ENCODE measurements at places on chromosomes 3 and 15.

- no peak for DNase-seq
Measured at GRCh38 chr15:77384589-77385359, 35.1 kb downstream of the PEAK1 start.

DNA sequence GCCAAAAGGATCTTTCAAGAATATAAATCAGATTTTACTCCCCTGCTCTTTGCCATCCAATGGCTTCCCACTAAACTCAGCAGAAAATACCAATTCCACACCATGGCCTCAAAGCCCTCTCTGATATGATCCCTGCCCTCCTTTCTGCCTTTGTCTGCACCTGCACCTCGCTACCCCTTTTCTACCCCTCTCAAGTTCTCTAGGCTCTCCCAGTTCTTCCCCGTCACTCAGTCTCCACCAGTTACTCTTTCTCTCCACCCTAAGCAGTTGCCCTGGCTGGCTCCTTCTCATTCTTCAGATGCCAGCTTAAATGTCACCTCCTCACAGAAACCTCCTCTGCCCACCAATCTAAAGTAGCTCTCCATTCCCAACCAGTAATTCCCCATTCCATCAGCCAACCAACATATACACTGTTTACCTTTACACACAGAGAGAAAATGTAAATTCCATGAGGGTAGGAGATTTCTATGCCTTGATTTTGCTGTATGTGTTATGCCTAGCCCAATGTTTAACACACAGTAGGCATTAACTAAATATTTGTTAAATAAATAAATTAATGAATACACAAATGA lies 93.6 kb upstream of the LPP start:
- no peak for DNase-seq

- peak; percentile 79 for DNase-seq
Measured at GRCh38 chr15:40032125-40032839, 6.7 kb downstream of the SRP14 start.

DNA sequence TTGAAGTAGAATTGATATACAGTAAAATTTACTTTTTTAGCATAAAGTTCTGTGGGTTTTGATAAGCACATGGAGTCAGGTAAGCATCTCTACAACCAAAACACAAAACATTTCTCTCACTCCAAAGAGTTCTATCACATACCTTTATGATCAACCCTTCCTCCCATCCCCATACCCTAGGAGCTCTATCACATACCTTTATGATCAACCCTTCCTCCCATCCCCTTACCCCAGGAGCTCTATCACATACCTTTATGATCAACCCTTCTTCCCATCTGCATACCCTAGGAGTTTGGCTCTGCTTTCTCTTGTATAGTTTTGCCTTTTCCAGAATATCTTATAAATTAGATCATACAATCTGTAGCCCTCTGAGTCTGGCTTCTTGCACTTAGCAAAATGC lies 315.1 kb downstream of the ROBO2 start:
- no peak for DNase-seq

- no peak for DNase-seq
Measured at GRCh38 chr15:95742836-95743235, 587.7 kb upstream of the NR2F2 start.

DNA sequence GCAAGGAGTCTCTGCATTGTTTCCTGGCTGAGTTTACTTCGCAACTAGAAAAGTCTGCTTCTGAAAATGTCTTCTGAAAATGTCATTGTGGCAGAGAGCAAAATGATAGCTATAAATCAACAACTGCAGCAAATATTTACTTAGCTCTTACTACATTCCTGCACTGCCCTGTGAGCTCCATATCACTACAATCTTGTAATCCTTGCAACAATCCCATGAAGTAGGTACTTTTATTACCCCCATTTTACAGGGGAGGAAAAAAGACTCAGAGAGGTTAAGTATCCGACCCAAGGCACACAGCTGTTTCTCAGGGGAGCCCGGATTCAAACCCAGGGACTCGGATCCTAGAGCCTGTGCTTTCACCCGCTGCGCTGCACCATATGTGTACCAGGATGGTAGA lies 34.2 kb upstream of the SPTBN5 start:
- DNase-seq, result no peak

DNA sequence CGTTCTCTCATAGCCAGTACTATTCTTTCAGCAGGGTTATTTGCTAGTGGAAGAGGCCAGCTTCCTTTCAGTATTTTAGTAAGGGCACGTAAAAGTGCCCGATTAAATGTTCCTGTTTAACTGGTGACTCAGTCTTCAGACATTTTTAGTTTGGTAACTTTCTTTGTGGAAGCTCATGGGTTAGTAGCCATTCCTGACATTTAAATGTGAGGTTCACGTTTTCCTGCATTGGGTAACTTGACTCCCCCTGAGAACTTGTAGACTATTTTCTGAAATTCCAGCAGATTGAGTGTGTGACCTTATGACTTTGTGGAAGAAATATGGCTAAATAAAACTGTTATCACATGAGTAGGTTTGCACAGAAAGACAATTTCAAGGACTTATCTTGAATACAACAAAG lies 16.9 kb downstream of the ABHD2 start:
- no peak for DNase-seq

DNA sequence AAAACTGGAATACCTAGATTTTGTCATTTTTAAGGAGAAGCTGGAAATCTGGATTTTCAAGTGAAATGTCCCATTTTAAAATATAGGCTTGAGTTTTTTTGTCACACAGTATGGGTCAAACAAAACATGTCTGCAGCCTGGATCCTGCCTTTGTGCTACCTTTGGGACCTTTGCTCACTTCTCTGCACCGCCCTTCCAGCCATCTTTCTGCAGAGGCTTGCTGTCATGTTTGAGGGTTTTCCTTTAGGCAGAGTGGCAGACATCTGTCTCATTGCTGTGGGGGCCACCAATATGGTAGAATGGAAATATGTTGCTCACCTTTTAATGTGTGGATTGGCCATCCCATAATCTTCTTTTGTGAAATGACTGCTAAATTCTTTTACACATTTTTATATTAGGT lies 136.3 kb downstream of the EEFSEC start:
- DNase-seq, result no peak

DNA sequence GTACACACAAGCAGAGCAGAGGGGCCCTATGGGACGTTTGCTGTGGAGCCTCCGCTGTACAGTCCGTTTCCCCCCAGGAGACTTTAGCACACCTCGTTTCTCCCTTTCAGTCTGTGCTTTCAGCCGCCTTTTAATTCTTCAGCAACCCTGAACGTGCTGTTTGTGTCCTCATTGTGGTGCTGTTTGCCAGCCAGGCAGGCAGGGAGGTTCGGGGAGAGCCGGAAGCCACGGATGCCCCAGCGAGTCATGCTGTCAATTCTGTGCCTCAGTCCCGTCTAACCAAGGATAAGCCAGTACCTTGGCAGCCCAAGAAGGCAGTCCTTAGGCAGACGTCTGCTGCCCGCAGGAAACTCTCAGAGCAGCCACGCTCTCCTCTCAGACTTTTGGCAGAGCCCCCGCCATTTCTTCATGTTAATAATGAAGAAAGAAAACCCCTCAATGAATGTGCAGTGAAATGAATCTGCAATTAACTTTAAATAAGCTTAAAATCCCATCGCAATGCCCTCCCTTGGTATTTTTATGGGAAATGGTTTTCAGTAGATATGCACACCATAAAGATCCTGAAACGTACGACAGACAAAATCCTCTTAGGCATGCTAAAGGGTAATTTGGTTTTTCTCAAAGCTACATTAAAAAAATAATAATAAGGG lies 158.6 kb downstream of the UACA start:
- peak; percentile 34 for DNase-seq

- no peak for DNase-seq
Measured at GRCh38 chr15:39429898-39430357, 151.0 kb upstream of the THBS1 start.

DNA sequence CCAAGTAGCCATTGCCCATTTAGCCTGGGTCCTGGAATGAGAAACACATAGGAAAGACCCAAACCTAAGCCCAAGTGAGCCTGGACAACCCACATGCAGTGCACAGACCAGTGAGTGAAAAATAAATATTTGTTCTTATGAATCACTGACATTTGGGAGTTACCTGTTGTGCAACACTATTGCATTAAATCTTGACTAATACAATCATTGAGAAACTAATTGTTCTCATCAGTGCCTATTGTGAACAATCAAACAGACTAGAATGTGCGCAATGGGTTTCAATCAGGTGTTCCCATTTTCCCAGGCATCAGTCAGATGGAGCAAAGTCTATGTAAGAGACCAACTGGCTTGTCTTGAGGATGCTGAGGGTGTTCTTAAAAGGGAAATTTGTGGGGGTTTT lies 54.7 kb upstream of the CNOT10 start:
- DNase-seq, result no peak

DNA sequence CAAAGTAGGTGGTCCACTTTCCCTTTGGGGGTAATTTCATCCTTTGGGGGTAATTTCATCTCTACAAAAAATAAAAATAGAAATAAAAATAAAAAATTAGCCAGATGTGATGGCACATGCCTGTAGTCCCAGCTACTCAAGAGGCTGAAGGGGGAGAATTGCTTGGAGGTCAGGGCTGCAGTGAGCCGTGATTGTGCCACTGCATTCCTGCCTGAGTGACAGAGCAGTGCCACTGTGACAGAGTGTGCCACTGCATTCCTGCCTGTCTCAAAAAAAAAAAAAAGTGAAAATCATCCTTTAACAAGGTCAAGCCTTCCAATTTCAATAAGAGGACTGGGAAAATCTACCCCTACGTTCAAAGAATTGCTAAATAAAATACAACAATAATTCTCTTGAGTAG lies 22.8 kb downstream of the SERP1 start:
- no peak for DNase-seq

DNA sequence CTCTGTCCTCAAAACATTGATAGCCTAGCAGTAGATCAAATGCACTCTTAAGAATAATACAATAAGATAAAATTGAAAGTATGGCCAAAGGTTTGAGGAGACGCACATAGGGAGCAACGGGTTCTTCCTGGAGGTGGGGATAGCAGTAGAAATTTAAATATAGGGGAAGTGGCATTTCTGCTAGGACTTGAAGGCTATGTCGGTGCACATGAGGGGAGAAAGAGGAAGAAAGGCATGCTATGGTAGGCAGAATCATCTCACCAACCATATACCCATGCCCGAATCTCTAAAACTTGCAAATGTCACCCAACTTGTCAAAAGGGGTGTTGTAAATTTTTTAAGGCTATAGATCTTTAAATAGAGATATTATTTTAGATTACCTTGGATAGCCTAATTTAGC lies 735.1 kb upstream of the LMCD1 start:
- DNase-seq, result no peak

GRCh38 chr3:139772539-139773500 lies 95.0 kb upstream of the NMNAT3 start:
- DNase-seq, result no peak

DNA sequence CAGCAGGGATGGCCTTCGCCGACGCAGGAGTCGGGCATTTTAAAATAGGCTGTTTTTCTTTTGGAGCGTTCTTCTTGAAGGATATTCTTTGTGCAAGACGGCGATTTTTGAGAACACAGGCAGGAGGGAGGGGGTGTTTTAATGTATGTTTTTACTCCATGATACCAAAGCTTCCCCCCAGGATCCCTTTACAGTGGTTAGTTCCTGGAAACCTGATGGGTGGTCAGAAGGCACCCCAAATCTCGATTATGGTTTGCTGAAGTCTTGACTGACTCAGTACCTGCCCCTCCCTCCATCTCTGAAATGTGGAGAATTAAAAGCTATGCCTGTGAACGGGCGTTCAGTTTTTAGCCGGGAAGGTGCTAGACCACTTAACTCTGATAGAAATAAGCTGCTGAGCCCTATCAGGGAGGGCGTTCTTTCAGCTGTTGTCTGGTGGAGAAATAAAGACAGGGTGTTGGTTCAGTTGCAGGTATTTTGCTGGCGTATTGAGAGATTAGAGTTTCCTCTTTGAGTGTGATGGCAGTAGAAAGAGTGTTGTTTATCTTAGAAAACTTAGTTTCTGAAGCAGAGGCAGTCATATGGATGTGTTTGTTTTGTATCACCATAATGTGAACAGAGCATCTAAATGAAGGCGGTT lies 3.4 kb downstream of the IGF1R start:
- no peak for DNase-seq

DNA sequence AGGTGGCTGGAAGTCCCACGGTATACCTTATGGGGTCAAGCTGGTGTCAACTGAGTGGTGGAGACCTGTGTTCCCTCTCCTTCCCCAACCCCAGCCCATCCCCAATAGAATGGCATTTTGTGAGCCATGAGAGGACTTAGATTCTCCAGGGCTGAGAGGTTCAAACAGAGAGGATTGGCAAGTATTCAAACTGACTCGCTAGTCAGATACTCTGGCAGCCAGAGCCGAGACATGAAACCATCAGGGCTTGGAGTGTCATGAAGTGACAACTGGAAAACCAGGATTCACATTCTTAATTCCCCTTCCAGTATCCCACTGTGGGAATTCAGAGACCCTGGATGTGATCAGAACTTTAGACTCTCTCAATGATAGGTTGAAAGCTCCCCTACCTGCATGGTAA lies 159.4 kb upstream of the SNTN start:
- no peak for DNase-seq

DNA sequence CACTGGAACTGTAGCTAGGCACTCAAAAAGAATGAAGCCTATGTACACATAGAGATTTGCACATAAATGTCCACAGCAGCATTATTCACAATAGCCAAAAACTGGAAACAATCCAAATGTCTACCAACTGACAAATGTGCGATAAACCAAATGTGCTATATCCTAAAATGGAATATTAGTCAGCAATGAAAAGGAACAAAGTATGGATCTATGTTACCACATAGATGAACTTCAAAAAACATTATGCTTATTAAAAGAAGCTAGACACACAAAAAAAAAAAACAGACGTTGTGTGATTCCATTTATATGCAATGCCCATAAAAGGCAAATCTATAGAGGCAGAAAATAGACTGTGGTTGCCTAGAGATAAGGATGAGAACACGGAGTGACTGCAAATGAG lies 39.7 kb downstream of the SRGAP3 start:
- no peak for DNase-seq

DNA sequence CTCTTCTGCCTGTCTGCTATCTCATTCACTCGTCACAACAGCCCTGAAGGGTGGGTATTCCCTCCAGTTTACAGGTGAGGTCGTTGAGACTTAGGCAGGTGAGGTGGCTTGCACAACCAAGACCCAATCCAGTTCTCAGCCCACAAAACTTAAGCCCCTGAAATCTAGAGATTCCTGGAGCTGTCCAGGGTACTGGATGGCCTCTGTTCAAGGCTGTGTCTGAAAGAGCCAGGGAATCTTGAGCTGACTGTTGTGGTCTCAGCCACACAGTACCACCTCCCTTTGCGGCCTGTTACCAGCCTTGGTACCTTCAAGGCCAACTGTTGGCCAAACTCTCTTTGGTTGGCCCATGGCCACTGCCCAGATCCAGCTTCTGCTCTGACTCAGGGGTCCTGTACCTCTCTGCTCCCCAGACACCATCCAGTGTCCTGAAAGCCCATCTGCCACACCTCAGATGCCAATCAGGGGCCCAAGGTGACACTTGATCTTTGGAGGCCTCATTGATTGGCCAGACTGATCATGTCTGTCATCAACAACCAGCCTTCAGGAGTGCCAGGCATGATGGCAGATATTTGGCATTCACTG lies 10.9 kb upstream of the FAM107A start:
- DNase-seq, result no peak

GRCh38 chr3:183554377-183554776 lies 1.1 kb downstream of the KLHL6 start:
- DNase-seq, result no peak

GRCh38 chr3:82281205-82281604 lies 519.8 kb upstream of the GBE1 start:
- DNase-seq, result no peak

- DNase-seq, result no peak
Measured at GRCh38 chr3:39809995-39810595, 686 bp downstream of the MYRIP start.
